ENCODE measurements at places on chromosomes 4 and X.

- no peak for DNase-seq
These were observed 84.3 kb downstream of the TRAM1L1 start for GRCh38 chr4:117001077-117001476.

DNA sequence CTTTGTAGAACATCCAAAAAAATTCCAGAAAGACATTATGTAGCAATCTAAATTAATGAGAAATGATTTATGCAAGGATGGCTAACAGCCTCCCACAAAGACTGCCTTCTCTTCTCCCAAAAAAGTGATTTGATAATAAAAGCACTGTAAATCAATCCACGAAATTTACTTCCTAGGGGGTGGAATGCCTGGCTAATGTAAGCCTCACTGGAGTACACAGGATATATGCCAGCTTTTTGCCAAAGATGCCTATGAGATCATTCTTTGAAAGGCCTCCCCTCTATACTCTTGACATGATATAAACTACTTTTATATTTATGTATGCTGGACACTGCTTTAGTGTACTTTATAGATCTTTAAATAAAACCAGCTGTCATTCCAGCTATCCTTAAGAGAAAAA lies 211.1 kb downstream of the ADAMTS3 start:
- no peak for DNase-seq

DNA sequence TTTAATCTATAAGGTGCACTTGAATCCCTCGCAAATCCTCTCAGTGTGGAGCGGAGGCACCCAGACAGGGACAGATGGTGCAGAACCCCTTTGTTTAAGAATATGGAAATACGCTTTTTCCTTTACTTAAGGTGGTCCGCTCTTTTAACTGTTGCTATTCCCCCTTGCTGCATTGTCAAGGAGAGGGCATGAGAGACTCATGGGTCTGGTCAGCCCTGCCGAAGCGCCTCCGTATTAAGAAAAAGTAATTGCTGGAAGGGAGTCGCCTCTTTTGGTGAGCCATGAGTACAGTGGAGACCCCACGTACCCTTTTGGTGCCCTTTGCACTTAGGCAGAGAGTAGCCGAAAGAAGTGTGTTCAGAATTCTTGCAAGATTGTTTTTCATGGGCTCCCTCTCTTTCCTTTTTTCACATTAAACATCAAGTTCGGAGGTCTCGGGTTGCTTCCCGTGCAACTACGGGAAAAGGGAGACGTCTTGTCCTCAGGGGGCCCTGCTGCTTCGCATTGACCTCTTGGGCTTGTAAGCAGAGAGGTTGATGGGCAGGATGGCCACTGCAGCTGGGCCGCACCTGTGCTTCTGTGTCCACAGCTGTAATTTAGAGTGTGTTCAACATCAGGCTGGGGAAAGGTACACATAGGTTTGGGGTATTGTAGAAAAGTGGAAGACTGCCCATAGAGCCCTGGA lies 109.6 kb downstream of the SPRY1 start:
- DNase-seq: no peak

DNA sequence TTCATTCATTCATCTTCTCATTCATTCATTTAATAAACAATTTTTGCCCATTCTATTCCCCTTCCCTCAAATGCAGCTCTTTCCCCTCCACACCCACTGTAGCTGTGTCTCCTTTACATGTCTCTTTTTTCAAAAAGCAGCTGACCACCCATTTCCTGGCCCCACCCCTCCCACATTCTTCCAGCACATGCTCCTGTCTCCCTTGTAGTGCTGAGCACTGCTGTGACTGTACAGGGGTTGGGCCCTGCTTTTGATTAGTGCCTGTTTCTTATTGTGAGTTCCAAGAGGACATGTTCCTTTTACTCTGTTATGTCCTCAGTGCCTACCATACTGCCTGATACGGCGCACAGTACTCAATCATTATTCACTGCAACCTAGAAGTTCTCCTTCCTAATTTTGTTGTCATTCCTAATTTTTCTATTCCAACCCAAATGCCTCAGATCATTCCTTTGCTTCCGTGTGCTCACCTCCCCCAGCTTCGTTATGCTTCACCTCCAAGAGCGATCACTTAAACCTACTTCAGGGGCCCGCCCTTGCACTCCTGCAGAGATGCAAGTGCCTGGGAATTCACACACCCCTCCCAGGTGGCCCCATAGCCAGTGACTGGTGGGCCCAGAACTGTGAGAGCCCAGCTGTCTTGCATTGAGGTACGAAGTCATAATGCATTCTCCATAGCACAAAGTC lies 152.2 kb downstream of the STK32B start:
- no peak for DNase-seq

GRCh38 chr4:48027653-48028052 lies 11.1 kb downstream of the NIPAL1 start:
- no peak for DNase-seq

GRCh38 chr4:113987382-113987941 lies 8.0 kb upstream of the ARSJ start:
- no peak for DNase-seq

DNA sequence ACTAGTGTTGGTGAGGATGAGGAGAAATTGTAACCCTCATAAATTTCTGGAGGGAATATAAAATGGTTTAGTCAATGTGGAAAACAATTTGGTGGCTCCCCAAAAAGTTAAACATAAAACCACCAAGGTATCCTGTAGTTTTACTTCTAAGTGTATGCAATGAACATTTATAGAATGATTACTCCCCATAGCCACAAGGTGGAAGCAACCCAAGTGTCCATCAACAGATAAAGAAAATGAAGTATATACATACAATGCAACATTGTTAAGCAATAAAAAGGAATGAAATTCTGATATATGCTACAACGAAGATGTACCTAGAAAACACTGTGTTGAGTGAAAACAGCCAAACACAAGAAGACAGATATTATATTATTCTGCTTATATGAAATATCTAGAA lies 569.1 kb upstream of the GRID2 start:
- no peak for DNase-seq

- DNase-seq: no peak
These were observed 84.0 kb downstream of the PHKA2 start for GRCh38 chrX:18899796-18900380.

Data from RWPE1 (cell line).